ENCODE measurements at places on chromosomes 1 and 21. TPM values are rescaled to one million over a fixed set of nuclear protein-coding genes. Genes with fewer than 3 reads are reported as not detected.

DNA sequence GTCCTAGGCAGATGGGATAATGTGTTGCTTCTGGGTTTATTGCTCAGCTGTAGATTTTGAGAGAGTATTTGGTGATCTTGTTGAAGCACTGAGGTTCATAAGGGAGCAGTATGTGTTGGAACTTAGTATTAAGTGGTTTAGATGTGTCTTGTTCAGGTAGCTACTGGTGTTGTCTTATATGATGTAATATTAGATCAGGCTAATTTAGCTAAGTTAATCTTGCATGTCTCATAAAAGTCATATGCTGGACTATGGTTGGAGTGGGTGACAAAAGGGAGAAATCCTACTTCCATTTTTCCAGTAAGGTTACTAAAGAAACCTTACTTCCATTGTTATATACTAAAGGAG, 196.4 kb downstream of the CLEC20A start:
- DNase-seq = no peak

GRCh38 chr1:32406629-32407111, 12.4 kb upstream of the BSDC1 start:
- DNase-seq = no peak

GRCh38 chr1:232096751-232097150, 470.2 kb downstream of the DISC1 start:
- DNase-seq = no peak

DNA sequence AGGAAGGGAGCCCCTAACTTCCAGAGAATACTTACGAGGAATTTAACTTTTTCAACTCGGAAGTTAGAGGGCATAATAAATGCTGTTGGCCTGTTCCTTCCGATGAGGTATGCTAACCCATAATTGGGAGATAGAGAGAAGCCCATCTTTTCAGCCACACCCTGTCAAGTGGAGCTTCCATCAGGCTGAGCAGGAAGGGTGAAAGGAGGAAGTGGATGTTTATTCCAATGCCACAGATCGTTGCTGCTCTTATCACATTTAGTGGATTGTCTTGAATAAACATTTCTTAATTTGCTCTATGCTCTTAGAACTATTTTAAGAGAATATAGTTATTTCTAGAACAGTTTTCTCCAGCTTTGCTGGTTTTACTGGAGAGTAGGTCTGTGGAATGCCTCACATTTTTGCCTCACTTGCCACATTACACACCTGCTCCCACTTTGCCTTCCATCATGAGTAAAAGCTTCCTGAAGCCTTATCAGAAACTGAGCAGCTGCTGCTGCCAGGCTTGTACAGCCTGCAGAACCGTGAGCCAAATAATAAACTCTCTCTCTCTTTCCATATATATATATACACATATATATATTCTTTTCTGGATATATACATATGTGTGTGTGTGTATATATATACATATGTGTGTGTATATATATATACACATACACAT, 60.0 kb upstream of the RGS21 start:
- no peak for DNase-seq

DNA sequence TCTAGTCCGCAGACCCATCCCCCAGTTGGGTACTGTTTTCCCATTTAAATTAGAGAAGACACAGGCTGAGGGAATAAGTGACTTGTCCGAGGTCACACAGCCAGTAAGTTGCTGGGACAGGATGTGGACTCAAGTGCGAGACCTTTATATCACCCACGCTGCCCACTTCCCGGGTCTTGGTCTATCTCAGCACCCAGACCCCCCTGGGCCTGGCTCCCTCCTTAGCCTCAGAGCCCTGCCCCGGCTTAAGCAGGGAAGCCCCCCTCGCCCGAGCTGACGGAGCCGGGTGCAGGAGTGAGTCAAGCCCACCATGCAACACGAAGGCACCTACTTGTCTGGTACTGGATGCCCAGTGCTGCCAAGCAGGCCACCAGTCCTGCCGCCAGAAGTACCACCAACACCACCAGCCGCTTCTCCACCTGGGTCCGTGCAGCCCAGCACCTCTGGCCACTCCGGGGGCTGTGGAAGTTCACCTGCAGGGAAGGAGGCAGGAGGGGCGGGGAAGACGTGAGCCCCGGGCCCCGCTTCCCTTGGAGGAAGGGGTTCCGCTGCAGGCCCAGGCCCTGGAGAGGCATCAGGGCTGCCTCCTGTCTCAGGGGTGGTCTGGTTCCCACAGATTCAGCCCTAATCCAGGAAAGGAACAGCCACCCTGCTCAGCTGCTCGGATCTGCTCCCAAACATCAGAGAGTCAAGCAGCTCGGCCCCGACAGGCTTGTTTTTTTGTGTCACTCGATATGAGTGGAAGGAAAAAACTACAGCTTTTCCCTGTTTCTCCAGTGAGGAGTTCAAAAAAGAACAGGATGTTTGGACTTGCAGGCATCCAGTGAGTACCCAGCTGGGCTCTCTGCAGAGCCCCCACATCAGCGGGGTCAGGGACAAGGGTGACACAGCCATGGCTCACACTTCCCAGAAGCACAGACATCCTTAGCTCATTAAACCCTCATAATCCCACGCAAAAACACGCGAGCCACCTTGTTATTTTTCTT, 11.1 kb downstream of the ECE1 start:
- no peak for DNase-seq

GRCh38 chr1:226248091-226248490, 24.6 kb downstream of the MIXL1 start:
- DNase-seq = no peak

- no peak for DNase-seq
Measured at GRCh38 chr1:201553496-201554189, 14.7 kb downstream of the NAV1 start.

DNA sequence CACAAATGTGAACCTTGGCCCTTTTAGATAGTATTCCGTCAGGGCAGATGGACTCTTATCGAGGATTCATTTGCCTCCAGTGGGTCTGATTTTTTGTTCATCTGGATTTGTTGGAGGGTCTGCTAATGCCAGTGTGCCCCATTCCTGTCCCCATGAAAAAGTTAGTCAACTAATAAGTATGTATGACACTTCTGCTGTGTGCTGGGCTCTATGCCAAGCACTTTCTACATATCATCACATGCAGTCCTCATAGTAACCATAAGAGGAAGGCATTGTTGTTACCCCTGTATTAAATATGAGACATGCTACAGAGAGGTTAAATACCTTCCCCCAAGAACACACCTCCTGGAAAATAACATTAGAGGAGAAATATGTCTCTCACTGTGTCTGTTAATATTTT, 46.6 kb upstream of the MAB21L3 start:
- no peak for DNase-seq

- DNase-seq = no peak
Measured at GRCh38 chr1:7529917-7530316, 241.2 kb upstream of the VAMP3 start.

DNA sequence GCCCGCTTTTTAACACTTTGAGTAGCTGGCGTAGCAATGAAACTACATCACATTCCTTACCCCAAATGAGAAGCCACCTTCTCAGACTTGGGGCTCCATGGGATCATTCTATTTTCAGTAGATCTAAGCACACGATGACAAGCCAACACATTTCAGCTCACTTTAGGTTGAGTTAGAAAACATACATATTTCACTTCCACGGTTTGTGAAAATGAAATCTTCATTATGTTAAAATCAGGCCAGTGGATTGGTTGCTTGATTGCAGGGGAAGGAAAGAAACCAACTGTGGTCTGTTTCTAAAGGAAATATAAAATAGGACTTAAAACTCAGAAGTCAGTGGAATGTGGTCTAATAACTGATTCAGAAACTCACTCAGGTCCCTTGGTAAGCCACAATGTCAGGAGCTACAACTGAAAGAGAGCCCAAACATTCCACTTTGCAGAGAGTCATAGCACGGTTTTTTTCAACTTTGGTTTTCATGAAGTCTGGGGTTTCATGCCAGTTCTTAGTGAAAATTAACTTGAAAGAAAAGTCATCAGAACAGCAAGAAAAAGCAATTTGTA, 82.3 kb upstream of the TIAM1 start:
- no peak for DNase-seq

The SLC35A3 gene
- 27.7 TPM for total RNA-seq

The GNG12 gene
- total RNA-seq = 362 TPM

The ZNF678 gene
- total RNA-seq = 2.1 TPM

The RCSD1 gene
- total RNA-seq = not detected

The C8A gene
- total RNA-seq = not detected

The CYP4A22 gene
- total RNA-seq = not detected

The CELA3B gene
- not detected for total RNA-seq
